ENCODE measurements at places on chromosomes 16 and 17. TPM values are rescaled to one million over a fixed set of nuclear protein-coding genes. Genes with fewer than 3 reads are reported as not detected.

Gene SLC38A8
- total RNA-seq = not detected

Gene CD300H
- not detected for total RNA-seq

Gene TP53
- total RNA-seq = 68.7 TPM

Gene HCRT
- total RNA-seq = not detected

Gene METTL9
- total RNA-seq = 390 TPM

Gene ZACN
- total RNA-seq = not detected

Gene PFN1
- total RNA-seq = 507 TPM

Gene CCL7
- total RNA-seq = not detected

Gene KRT39
- total RNA-seq = not detected

Gene SLC16A11
- 2.4 TPM for total RNA-seq

Gene DOC2A
- not detected for total RNA-seq

Gene NLRC3
- not detected for total RNA-seq

Gene EME1
- not detected for total RNA-seq

Gene RILP
- 9.7 TPM for total RNA-seq

Gene PRR29
- total RNA-seq = 0.99 TPM

Gene NPIPA5
- 0.54 TPM for total RNA-seq

Gene SEPTIN12
- not detected for total RNA-seq

Gene CACNA1G
- total RNA-seq = 0.41 TPM

Gene OR3A3
- not detected for total RNA-seq

Gene CORO6
- total RNA-seq = 8.3 TPM

Gene C16orf90
- not detected for total RNA-seq

Gene EVPL
- total RNA-seq = not detected

Gene KREMEN2
- total RNA-seq = not detected

Gene ACD
- total RNA-seq = 23.1 TPM

Gene GFAP
- not detected for total RNA-seq

Gene CIBAR2
- not detected for total RNA-seq

Gene SLC46A1
- 2.0 TPM for total RNA-seq

Gene WRAP53
- 11.0 TPM for total RNA-seq

Gene FBXO31
- 30.4 TPM for total RNA-seq

Gene OR2C1
- total RNA-seq = not detected

Gene PPM1D
- total RNA-seq = 8.7 TPM

Gene RASL10B
- 1.5 TPM for total RNA-seq

Gene GPR139
- not detected for total RNA-seq

Gene WFIKKN1
- 0.25 TPM for total RNA-seq

Gene ENPP7
- not detected for total RNA-seq

Gene POLR2A
- total RNA-seq = 74.1 TPM

Gene DUSP14
- total RNA-seq = 52.8 TPM

Gene SRR
- 9.1 TPM for total RNA-seq

Gene PHKB
- 27.6 TPM for total RNA-seq

Gene ASIC2
- total RNA-seq = not detected

Gene HS3ST3B1
- 2.3 TPM for total RNA-seq

Gene FOXO3B
- total RNA-seq = 3.4 TPM

Gene CCL5
- total RNA-seq = not detected

Gene TAC4
- total RNA-seq = not detected

Gene TLCD2
- 10.1 TPM for total RNA-seq

Gene ST6GALNAC1
- total RNA-seq = not detected

Gene CD300LB
- total RNA-seq = not detected
